ENCODE measurements at places on chromosomes 1 and 21. TPM values are rescaled to one million over a fixed set of nuclear protein-coding genes. Genes with fewer than 3 reads are reported as not detected.
A peak's percentile ranks its signal among the peaks of the same experiment; 100 is the strongest.

Gene PLPP3
- 117 TPM for total RNA-seq

Gene HCRTR1
- 2.1 TPM for total RNA-seq

GRCh38 chr1:28249013-28249865, 10.1 kb upstream of the SESN2 start:
- H3K4me3 ChIP-seq, result peak overlapping the region; percentile 33
- H3K4me1 ChIP-seq, result peaks cover 37% of the 10 kb centered on the region
- no peak for DNase-seq
- H3K36me3 ChIP-seq, result no peaks in the 10 kb centered on the region
- peak overlapping the region; percentile 87 for H3K27ac ChIP-seq

- no peaks in the 10 kb centered on the region for H3K36me3 ChIP-seq
- H3K27me3 ChIP-seq, result no peaks in the 10 kb centered on the region
- no peak for DNase-seq
- no peaks in the 10 kb centered on the region for H3K4me1 ChIP-seq
- H3K4me3 ChIP-seq, result no peak overlapping the region
- H3K27ac ChIP-seq, result no peak overlapping the region
These were observed 172.8 kb upstream of the GREM2 start for GRCh38 chr1:240784776-240785175.

Gene SPRR3
- total RNA-seq, result not detected

- H3K27me3 ChIP-seq, result no peaks in the 10 kb centered on the region
- no peak overlapping the region for H3K27ac ChIP-seq
- H3K36me3 ChIP-seq, result peaks cover 4% of the 10 kb centered on the region
- H3K4me1 ChIP-seq, result no peaks in the 10 kb centered on the region
- DNase-seq, result no peak
These were observed 21.2 kb upstream of the EPRS1 start for GRCh38 chr1:220067269-220068204.

Gene FMOD
- 46.7 TPM for total RNA-seq

- peaks cover 7% of the 10 kb centered on the region for H3K36me3 ChIP-seq
- H3K27me3 ChIP-seq, result no peaks in the 10 kb centered on the region
- no peaks in the 10 kb centered on the region for H3K4me1 ChIP-seq
- DNase-seq, result no peak
- no peak overlapping the region for H3K4me3 ChIP-seq
These were observed 113.1 kb downstream of the ITSN1 start for GRCh38 chr21:33755354-33755753.

- DNase-seq, result no peak
- H3K36me3 ChIP-seq, result no peaks in the 10 kb centered on the region
- no peak overlapping the region for H3K27ac ChIP-seq
- H3K27me3 ChIP-seq, result no peaks in the 10 kb centered on the region
These were observed 84.6 kb upstream of the TLR5 start for GRCh38 chr1:223227486-223228196.

Gene SHE
- total RNA-seq, result 31.4 TPM

DNA sequence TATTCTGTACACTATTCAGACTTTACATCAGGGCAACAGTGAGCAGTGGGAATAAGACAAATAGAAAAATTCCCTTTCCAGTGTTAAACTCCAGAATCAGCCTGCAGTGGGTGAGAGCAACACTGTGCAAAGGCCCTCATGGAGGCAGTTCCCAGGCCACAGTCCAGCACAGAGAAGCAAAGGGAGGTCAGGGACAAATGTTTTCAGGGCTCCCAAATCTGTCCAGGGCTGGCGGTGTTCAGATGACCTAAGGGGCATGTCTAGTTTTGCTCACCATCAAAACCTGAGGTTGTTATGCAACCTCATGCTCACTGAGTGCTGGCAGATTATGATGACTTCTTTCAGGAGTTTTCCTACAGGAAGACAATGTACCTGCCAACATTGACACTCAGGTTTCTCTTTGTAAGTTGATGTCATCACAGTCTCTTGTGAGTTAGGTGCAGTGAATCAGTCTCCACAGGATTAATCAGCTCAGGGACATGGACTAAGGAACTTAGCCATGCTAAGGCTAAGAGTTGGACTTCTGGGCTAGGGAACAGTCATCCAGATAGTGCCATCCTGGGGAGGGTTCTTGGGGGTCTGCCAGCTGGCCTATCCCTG, 3.6 kb upstream of the LCE5A start:
- no peak overlapping the region for H3K27ac ChIP-seq
- DNase-seq, result no peak
- H3K27me3 ChIP-seq, result no peaks in the 10 kb centered on the region
- no peaks in the 10 kb centered on the region for H3K4me1 ChIP-seq

GRCh38 chr1:82264802-82265201, 464.1 kb downstream of the ADGRL2 start:
- H3K4me3 ChIP-seq, result no peak overlapping the region
- H3K27ac ChIP-seq, result no peak overlapping the region
- H3K4me1 ChIP-seq, result no peaks in the 10 kb centered on the region
- H3K27me3 ChIP-seq, result no peaks in the 10 kb centered on the region

GRCh38 chr1:27026621-27027574, 14.2 kb upstream of the TENT5B start:
- no peak overlapping the region for H3K4me3 ChIP-seq
- H3K4me1 ChIP-seq, result peaks cover 20% of the 10 kb centered on the region
- peak overlapping the region; percentile 8 for H3K27ac ChIP-seq
- H3K36me3 ChIP-seq, result no peaks in the 10 kb centered on the region
- H3K27me3 ChIP-seq, result no peaks in the 10 kb centered on the region
- DNase-seq, result peak; percentile 91

DNA sequence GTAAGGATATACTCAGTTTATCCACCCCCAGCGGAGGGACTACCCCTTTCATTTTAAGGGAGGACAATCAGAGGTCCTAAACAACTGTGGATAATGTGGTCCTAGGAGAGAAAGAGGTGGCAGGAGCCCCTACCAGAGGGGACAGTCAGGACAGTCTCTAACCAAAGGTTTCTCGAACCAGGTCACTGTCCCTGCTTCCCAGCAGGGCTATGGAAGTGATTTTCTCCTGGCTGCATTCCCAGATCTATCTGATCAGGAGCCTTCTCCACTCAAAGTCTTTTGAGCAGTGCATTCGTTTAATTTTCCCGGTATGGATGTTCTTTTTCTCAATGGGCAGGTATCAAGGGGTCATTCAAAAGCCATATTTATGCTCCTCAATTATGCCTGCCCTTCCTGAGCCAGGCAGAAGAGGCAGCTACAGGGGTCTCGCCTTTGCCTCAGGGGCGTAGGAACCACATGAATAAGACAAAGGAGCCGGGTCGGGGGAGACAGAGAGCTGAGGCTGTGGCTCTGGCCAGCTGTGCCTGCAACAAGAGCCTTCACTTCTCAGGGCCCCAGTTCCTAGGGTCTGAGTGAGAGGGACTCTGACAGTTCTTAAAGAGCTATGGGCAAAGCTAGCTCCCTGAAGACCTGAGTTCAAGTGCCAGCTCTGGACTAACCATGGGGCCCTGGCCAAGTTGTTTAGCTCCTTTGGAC, 62.5 kb upstream of the DMRTB1 start:
- H3K4me3 ChIP-seq, result no peak overlapping the region
- DNase-seq, result no peak
- no peak overlapping the region for H3K27ac ChIP-seq
- H3K4me1 ChIP-seq, result no peaks in the 10 kb centered on the region
- no peaks in the 10 kb centered on the region for H3K36me3 ChIP-seq

GRCh38 chr1:56808410-56808809, 10.8 kb downstream of the FYB2 start:
- DNase-seq, result no peak
- no peaks in the 10 kb centered on the region for H3K36me3 ChIP-seq
- H3K4me1 ChIP-seq, result no peaks in the 10 kb centered on the region
- H3K27ac ChIP-seq, result no peak overlapping the region
- H3K4me3 ChIP-seq, result no peak overlapping the region

DNA sequence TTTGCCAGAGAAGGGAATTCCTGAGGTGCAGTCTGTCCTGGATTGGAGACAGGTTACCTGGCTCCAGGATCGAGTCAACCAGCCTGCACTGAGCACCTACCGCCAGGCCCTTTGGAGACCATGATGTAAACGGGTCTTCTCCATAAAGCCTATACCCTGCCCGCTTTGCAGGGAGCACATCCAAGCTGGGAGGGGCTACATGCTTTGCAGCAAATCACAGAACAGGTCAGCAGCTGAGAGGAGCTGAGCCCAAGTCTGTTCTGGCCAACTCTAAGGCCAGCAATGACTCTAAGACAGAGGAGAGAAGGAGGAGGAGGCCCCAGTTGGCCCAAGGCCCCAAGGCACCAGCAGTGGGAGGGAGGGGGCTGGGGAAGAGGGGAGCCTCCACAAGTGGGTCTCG, 15.5 kb upstream of the RSPO1 start:
- H3K27me3 ChIP-seq, result no peaks in the 10 kb centered on the region
- no peak overlapping the region for H3K27ac ChIP-seq
- H3K4me1 ChIP-seq, result no peaks in the 10 kb centered on the region

DNA sequence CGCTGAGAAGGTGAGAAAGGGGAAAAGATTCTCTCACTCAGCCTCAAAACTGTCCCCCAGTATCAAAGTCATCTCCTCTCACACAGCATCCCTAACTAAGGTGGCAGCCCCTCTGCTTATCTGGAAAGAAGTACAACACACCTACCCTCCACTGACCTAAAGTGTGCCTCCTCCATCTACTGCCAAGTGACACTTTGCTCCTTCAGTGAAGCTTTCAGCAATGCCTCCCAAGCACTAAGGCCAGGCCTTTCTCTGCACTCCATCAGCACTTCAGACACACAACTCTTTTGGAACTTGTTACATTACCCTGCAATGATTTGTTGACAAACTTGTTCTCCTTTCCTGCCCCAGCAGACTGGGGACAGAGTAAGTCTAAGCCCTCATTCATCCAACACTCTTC, 1.4 kb downstream of the SH3BP5L start:
- peak overlapping the region; percentile 89 for H3K4me3 ChIP-seq
- H3K27ac ChIP-seq, result peak overlapping the region; percentile 94
- DNase-seq, result no peak
- peaks cover 50% of the 10 kb centered on the region for H3K4me1 ChIP-seq
- H3K36me3 ChIP-seq, result peaks cover 6% of the 10 kb centered on the region

GRCh38 chr1:74811436-74812179, 78.7 kb downstream of the TYW3 start:
- DNase-seq, result no peak
- H3K36me3 ChIP-seq, result no peaks in the 10 kb centered on the region
- H3K27me3 ChIP-seq, result no peaks in the 10 kb centered on the region
- H3K27ac ChIP-seq, result no peak overlapping the region

- H3K27ac ChIP-seq, result no peak overlapping the region
- DNase-seq, result no peak
- no peak overlapping the region for H3K4me3 ChIP-seq
- H3K36me3 ChIP-seq, result no peaks in the 10 kb centered on the region
These were observed 137.5 kb downstream of the TOMM20 start for GRCh38 chr1:234990874-234991801.

- no peak overlapping the region for H3K4me3 ChIP-seq
- no peaks in the 10 kb centered on the region for H3K36me3 ChIP-seq
- no peaks in the 10 kb centered on the region for H3K4me1 ChIP-seq
- H3K27me3 ChIP-seq, result no peaks in the 10 kb centered on the region
These were observed 53.3 kb downstream of the SIK1 start for GRCh38 chr21:43373362-43374227.

DNA sequence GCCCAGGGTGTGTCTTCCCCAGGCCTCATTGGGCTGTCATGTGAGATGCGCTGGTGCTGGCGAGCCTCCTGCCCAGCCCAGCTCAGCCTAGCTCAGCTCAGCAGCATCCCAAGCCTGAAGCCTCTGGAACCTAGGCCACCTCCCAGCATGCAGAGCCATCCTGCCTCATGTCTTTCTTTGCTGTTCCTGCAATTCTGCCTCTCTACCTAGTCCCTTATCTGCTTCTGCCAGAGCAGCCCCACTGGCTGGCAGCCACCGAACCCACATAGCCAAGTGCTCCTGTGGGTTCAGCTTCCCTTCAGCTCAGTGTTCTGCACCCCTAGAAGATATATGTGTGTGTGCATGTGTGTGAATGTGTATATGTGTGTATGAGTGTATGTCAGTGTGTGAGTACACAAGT, 291.5 kb upstream of the VAMP3 start:
- no peak for DNase-seq
- no peaks in the 10 kb centered on the region for H3K27me3 ChIP-seq
- no peak overlapping the region for H3K27ac ChIP-seq
- no peaks in the 10 kb centered on the region for H3K36me3 ChIP-seq
- H3K4me1 ChIP-seq, result peaks cover 17% of the 10 kb centered on the region
- H3K4me3 ChIP-seq, result no peak overlapping the region

Gene TOE1
- 8.8 TPM for total RNA-seq

DNA sequence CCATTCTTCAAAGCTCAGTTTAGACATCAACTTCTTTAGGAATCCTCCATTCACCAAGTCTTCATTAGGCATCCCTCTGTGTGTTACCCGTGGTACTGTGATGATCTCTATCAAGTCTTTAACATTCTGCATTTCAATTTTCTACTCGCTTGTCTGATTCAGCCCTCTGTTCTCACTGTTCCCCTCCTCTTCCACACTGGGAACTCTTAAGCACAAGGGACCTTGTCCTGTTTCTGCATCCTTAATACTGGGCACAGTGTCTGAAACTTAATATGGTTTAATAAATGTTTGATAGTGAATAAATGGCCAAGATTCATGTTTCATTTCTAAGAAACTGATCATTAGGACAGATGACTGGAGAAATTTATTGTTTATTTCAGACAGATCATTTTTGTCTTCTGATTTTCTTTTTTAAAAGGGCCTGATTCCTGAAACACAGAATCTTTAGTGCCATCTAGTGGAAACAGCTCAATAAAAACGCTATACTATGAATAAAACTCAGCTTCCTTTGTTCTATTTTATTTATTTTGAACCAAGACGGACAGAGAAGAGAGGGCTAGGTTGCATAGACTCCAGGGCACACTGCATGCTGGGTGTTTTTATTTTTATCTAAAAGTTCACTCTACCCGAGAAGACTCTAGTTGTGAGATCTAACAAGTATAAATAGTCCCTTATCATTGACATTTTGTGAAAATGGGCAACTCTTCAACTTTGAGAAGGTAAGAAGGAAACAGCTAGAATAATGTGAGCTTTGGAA, 7.0 kb upstream of the TRIM45 start:
- peaks cover 17% of the 10 kb centered on the region for H3K4me1 ChIP-seq
- no peak overlapping the region for H3K27ac ChIP-seq
- H3K4me3 ChIP-seq, result no peak overlapping the region
- H3K36me3 ChIP-seq, result no peaks in the 10 kb centered on the region
- no peak for DNase-seq

- H3K4me3 ChIP-seq, result peak overlapping the region; percentile 51
- DNase-seq, result peak; percentile 88
- H3K36me3 ChIP-seq, result no peaks in the 10 kb centered on the region
- peaks cover 3% of the 10 kb centered on the region for H3K27me3 ChIP-seq
These were observed 10.6 kb downstream of the CNR2 start for GRCh38 chr1:23902321-23903278.

- H3K4me3 ChIP-seq, result no peak overlapping the region
- no peaks in the 10 kb centered on the region for H3K27me3 ChIP-seq
- no peak overlapping the region for H3K27ac ChIP-seq
These were observed 13.9 kb downstream of the ARID4B start for GRCh38 chr1:235313931-235314678.

Gene RPS8
- total RNA-seq, result 507 TPM

Gene CD5L
- total RNA-seq, result 1.4 TPM

DNA sequence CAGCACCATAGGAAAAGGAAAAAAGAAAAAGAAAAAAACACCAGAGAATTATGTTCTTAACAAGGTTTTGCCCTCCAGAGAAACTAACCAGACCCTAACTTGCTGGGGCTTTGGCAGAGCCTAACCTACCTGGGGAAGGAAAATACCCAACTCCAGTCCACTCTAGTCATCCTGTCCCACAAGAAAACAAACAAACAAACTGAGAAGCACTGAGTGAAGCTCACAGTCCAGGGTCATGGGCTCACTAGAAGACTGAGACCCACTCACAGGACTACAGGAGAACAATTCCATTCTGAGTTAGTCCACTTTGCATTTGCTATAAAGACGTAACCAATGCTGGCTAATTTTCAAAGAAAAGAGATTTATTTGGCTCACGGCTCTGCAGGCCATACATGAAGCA, 543.4 kb downstream of the SMYD3 start:
- H3K27ac ChIP-seq, result no peak overlapping the region
- no peaks in the 10 kb centered on the region for H3K27me3 ChIP-seq
- no peaks in the 10 kb centered on the region for H3K36me3 ChIP-seq
- no peak for DNase-seq
- H3K4me3 ChIP-seq, result no peak overlapping the region

Gene INAVA
- total RNA-seq, result 8.9 TPM
